ENCODE measurements at places on chromosomes 6 and 20. TPM values are rescaled to one million over a fixed set of nuclear protein-coding genes. Genes with fewer than 3 reads are reported as not detected.

- no peaks in the 10 kb centered on the region for H3K4me1 ChIP-seq
- no peaks in the 10 kb centered on the region for H3K36me3 ChIP-seq
- no peak overlapping the region for H3K4me3 ChIP-seq
- H3K27ac ChIP-seq, result no peak overlapping the region
- no peaks in the 10 kb centered on the region for H3K27me3 ChIP-seq
- no peak for DNase-seq
Observed at GRCh38 chr20:7151676-7152470, 384.4 kb downstream of the BMP2 start.

- no peaks in the 10 kb centered on the region for H3K4me1 ChIP-seq
- no peak overlapping the region for H3K27ac ChIP-seq
- no peak overlapping the region for H3K4me3 ChIP-seq
- no peaks in the 10 kb centered on the region for H3K36me3 ChIP-seq
- no peaks in the 10 kb centered on the region for H3K27me3 ChIP-seq
Observed at GRCh38 chr6:84019842-84020211, 13.7 kb upstream of the MRAP2 start.

The PMEPA1 gene
- 0.20 TPM for total RNA-seq

DNA sequence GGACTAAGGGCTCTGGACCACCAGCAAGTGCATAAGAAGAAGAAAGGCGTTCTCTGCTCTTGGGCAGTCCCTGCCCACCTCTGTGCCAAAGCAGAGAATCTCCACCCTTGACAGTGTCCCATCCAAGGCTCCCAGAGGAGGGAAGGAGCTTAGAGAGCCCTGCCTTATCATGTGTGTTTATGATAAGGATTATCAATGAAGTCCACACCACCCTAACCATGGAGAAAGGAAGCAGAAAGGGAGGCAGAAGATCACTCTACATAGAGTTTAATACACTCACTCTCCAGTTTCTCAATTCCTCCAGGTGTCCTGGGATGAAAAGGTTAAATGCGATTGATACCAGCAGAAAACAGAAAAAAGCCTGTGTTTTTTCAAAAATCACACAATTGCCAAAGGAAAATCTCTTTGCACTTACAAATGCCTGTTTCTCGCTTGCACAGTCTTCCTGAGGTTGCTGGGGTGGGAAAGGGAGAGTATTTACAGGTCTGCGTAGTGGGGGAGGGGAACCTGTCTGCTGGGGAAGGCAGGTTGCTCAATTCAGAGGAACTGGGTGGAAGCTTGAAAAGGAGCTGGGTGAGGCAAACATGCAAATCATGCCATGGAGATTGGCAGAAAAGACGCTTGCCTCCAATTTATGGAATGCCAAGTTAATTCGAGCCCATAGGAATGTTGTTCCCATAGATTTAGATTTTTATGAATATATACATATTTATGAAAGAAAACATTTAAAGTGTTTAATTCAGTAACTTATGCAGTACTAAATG is 104.0 kb downstream of the EYA2 start:
- H3K4me1 ChIP-seq, result peaks cover 3% of the 10 kb centered on the region
- no peak overlapping the region for H3K27ac ChIP-seq
- no peaks in the 10 kb centered on the region for H3K36me3 ChIP-seq
- no peak for DNase-seq

DNA sequence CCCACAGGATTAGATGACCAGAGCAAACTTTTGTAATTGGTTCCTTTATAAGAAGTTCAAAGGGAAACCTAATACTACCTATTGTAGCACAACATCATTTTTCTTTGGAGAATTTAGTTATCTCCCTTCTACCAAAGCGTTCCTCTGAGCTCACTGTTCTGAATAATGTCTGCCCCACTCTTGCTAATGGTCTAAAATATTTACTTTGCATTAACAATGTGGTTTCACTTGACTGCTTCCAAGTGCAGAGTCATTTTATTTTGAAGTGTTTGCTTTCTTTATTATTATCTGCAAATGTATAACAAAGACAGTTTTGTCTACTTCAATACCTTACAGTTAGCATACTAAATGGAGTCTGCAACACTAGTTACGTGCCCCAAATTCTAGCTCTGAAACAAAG is 15.0 kb downstream of the TRAPPC3L start:
- H3K4me1 ChIP-seq, result peaks cover 2% of the 10 kb centered on the region
- H3K4me3 ChIP-seq, result no peak overlapping the region
- H3K36me3 ChIP-seq, result no peaks in the 10 kb centered on the region
- H3K27me3 ChIP-seq, result peaks cover 4% of the 10 kb centered on the region

GRCh38 chr6:142679907-142680700 is 264.9 kb downstream of the HIVEP2 start:
- no peaks in the 10 kb centered on the region for H3K4me1 ChIP-seq
- DNase-seq, result no peak
- H3K36me3 ChIP-seq, result no peaks in the 10 kb centered on the region
- no peak overlapping the region for H3K27ac ChIP-seq

The CGAS gene
- 0.04 TPM for total RNA-seq

GRCh38 chr20:43383026-43383795 is 74.5 kb upstream of the SRSF6 start:
- H3K4me3 ChIP-seq, result no peak overlapping the region
- H3K4me1 ChIP-seq, result no peaks in the 10 kb centered on the region
- DNase-seq, result no peak
- H3K27me3 ChIP-seq, result peaks cover 14% of the 10 kb centered on the region

- H3K36me3 ChIP-seq, result no peaks in the 10 kb centered on the region
- no peak overlapping the region for H3K4me3 ChIP-seq
- no peaks in the 10 kb centered on the region for H3K4me1 ChIP-seq
Observed at GRCh38 chr6:146336191-146336590, 207.4 kb upstream of the RAB32 start.

GRCh38 chr6:157656437-157656997 is 166.5 kb upstream of the SNX9 start:
- H3K36me3 ChIP-seq, result peaks cover 25% of the 10 kb centered on the region
- H3K4me1 ChIP-seq, result no peaks in the 10 kb centered on the region
- H3K27ac ChIP-seq, result no peak overlapping the region
- H3K27me3 ChIP-seq, result no peaks in the 10 kb centered on the region
- no peak overlapping the region for H3K4me3 ChIP-seq

GRCh38 chr20:57695012-57695411 is 14.8 kb downstream of the PMEPA1 start:
- no peaks in the 10 kb centered on the region for H3K36me3 ChIP-seq
- DNase-seq, result no peak
- H3K27me3 ChIP-seq, result peaks cover 56% of the 10 kb centered on the region
- no peak overlapping the region for H3K27ac ChIP-seq
- no peaks in the 10 kb centered on the region for H3K4me1 ChIP-seq

GRCh38 chr6:15148356-15148946 is 97.4 kb upstream of the JARID2 start:
- H3K27ac ChIP-seq, result no peak overlapping the region
- H3K4me3 ChIP-seq, result no peak overlapping the region
- no peaks in the 10 kb centered on the region for H3K36me3 ChIP-seq
- peaks cover 3% of the 10 kb centered on the region for H3K4me1 ChIP-seq

Measured in K562 (cell line).